ENCODE measurements at places on chromosomes 5 and 9.

GRCh38 chr5:143843461-143843860 lies 31.5 kb downstream of the HMHB1 start:
- DNase-seq = no peak

GRCh38 chr9:121902461-121903135 lies 190.5 kb downstream of the TTLL11 start:
- DNase-seq = no peak

DNA sequence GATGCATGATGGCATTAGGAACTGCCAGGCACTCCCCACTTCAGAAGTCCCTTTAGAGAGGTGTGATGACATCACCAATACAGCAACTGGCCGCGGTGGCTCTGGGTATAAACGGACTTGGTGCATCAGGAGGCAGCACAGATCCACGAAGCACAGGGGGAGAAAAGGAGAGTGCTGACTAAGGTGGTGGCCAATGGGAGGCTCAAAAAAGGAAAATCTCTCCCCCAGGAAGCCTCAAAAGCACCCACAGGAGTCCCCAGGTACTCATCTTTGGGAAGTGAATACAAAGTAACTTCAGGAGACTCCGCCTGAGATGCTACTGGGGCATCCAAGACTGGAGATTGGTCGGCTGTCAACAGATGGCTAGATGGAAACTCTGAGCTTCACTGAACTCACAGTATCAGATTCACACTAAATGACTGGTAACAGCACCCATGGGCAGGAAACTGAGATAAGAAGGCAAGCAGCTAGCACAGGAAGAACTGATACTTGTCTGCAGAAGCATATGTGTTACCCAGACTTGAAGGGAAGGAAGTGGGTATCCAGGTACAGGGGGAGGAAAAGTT lies 7.6 kb downstream of the TTC39B start:
- no peak for DNase-seq

- no peak for DNase-seq
Observed at GRCh38 chr5:58138791-58139190, 321.1 kb downstream of the PLK2 start.

GRCh38 chr5:54988218-54988617 lies 2.8 kb upstream of the ESM1 start:
- no peak for DNase-seq

DNA sequence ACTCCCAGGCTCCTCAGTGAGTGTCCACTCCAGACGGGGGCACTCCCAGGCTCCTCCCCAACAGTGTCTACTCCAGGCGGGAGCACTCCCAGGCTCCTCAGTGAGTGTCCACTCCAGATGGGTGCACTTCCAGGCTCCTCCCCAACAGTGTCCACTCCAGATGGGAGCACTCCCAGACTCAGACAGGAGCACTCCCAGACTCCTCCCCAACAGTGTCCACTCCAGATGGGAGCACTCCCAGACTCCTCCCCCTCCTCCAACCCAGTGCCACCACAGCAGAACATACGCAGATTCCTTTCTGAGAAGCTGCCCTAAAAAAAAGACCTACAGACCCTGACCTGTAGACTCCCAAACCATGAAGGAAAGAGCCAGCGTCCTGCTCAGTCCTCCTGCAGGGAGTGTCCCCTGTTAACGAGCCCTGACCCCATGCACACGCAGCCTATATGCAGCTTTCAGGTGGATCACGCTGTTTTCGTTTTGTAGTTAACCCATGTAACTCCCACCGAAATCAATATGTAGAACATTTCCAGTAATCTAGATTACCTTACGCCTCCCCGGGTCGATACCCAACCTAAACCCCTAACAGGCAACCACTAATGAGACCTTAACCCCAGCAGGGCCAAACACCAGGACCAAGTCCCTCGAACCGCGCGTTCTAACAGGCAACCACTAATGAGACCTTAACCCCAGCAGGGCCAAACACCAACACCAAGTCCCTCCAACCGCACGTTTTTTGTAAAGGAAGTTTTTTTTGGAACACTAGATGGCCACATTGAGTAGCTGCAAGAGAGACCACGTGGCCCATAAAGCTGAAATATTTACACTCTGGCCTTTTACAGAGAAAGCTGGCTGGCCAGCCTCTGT lies 15.7 kb downstream of the PNPLA7 start:
- no peak for DNase-seq

DNA sequence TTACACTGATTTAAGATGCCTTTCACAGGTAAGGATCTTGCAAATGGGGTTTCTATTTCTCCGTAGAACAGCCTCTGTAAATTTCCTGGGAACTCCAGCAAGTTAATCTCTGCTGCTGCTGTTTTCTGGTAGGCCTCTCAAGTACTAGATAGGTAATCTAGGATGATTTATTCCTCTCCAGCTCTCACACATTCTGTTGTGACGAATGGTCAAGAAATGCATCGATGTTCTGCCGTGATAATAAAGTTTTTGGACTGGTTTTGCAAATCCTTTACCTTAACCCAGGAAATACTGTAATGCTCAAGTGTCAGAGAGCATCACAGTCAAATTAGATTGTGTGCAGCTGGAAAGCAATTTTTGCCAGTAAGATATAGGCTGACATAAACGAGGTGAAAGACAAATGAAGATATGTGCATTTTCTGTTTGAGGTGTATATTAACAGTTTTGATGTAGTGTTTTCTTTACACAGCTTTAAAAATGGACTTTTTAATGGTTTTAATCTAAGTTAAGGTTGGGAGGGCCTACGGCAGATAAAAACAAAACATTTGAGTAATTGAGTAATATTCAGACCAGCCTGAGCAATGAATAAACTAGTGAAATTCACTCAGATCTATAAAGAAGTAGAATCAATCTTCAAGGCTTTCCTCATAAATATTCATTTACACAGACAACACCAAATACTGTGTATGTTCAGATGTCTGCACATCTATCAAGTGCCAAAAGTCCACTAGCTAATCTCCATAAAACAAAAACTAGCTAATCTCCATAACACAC lies 300.6 kb upstream of the EDIL3 start:
- no peak for DNase-seq

DNA sequence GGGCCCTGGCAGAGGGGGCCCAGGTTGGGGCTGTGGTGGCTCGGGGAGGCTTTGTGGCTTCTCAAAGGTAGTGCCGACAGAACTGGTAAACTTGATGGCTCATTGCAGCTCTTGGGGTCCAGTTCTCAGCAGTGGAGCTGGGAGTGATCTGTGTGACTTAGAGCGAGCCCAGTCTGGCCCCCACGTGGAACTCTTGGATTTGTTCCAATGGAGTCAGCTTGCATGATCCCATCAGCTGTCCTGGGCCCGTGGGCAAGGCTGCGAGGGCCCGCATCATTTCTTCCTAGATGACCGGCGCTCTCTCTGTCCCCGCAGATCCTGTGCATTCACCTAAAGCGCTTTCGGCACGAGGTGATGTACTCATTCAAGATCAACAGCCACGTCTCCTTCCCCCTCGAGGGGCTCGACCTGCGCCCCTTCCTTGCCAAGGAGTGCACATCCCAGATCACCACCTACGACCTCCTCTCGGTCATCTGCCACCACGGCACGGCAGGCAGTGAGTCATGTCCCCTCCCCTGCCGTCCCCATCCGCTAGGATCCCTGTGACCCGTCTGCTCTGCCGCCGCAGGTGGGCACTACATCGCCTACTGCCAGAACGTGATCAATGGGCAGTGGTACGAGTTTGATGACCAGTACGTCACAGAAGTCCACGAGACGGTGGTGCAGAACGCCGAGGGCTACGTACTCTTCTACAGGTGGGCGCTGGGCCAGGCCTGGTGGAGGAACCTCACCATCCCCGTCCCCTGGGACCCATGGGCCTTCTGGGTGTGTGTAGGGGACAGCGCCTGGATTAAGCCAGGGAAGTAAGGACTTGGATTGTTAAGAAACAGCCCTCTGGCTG lies 39.2 kb downstream of the USP20 start:
- no peak for DNase-seq

- no peak for DNase-seq
Observed at GRCh38 chr5:151214614-151215545, 9.0 kb downstream of the CCDC69 start.

GRCh38 chr5:158840193-158840592 lies 259.5 kb downstream of the EBF1 start:
- DNase-seq = no peak

- no peak for DNase-seq
Observed at GRCh38 chr5:92637960-92638359, 943.1 kb downstream of the NR2F1-AS1 start.

- no peak for DNase-seq
Observed at GRCh38 chr5:150653762-150654556, 7.1 kb upstream of the MYOZ3 start.

GRCh38 chr5:140020601-140021177 lies 22.4 kb downstream of the NRG2 start:
- no peak for DNase-seq

GRCh38 chr5:157266286-157267007 lies 524 bp downstream of the CYFIP2 start:
- DNase-seq = no peak

GRCh38 chr9:123929870-123930831 lies at the start of gene DENND1A:
DENND1A (minus strand) TSS chr9:123930126; CDS start chr9:123929905, 221 bp downstream.
- peak; percentile 78 for DNase-seq

GRCh38 chr9:136334541-136334940 lies 7.2 kb downstream of the GPSM1 start:
- DNase-seq = no peak

- DNase-seq = peak; percentile 86
Observed at GRCh38 chr5:68433923-68434879, 218.6 kb downstream of the PIK3R1 start.

GRCh38 chr9:2355697-2355983 lies 265.9 kb upstream of the VLDLR start:
- no peak for DNase-seq

DNA sequence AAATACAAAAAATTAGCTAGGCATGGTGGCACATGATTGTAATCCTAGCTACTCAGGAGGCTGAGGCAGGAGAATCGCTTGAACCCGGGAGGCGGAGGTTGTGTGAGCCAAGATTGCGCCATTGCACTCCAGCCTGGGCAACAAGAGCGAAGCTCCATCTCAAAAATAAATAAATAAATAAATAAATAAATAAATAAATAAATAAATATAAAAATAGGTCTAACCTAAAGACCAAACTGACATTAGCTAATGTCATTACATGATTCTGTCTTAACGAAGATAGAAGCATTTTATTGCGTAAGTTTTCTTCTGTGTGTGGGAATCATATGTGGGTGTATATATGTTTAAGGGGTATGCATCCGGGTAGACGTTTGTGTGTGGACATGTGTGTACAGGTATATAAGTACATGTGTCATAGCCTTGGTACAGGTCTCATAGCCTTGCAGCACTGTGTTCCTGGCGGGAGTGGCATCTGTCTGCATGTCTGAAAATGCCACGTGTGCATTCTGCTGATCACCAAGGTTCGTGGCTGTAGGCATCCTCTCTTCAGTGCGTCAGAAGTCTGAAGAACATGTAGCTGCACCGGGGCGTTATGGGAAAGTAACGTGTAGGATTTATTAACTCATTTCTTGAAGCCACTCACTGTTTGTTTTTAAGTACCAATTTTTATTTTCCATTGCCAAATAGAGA lies 298.1 kb downstream of the NR3C1 start:
- DNase-seq = no peak

- peak; percentile 42 for DNase-seq
Observed at GRCh38 chr5:181261320-181262049, 542 bp upstream of the TRIM52 start.

DNA sequence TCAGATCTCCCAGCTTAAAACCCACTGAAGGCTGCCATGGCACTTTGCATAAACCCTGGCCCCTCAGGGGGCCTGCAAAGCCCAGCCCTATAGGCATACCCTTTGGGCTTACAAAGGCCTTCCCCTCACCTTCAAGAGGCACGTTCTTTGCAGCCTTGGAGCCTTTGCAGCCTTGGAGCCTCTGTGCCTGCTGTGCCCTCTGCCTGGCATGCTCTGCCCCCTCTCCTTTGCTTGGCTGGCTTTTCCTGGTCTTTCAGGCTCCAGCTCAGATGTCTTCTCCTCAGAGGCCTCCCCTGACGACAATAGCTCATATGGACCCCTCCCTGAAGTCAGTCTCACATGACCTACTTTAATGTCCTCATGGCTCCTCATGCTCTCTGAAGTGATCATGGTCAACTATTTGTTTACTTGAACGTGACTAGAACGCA lies 60.3 kb downstream of the CXXC5 start:
- no peak for DNase-seq

DNA sequence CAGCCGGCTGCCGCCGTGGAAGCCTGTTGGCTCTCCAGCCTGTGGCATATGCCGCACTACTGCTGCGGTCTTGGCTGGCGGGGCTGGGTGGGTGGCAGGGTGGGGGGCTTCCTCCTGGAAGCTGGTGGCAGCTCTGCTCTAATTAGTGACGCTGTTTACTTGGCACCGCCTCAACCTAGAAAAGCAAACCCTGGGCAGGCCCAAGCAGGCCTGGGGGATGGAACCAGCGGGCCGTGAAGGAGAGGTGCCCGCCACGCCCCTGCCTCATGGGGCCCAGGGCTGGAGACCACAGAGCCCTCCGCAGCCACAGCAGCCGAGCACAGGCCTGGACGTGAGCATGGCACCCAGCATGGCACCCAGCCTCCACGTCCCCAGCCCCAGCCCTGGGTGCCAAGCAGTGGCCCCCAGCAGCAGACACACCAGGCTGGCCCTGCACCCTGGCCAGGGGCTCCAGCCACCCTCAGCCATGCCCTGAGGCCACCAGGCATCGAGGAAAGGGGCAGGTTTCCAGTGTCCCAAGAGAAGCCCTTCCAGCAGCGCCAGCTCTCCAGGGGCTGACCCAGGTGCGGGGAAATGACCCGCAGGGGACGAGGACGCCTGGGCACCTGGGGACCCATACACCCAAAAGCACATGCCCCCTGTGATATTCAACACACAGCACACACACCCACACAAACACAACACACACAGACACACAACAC lies 5.4 kb upstream of the CCDC187 start:
- no peak for DNase-seq

GRCh38 chr9:114371973-114372917 lies 15.5 kb downstream of the AKNA start:
- no peak for DNase-seq

DNA sequence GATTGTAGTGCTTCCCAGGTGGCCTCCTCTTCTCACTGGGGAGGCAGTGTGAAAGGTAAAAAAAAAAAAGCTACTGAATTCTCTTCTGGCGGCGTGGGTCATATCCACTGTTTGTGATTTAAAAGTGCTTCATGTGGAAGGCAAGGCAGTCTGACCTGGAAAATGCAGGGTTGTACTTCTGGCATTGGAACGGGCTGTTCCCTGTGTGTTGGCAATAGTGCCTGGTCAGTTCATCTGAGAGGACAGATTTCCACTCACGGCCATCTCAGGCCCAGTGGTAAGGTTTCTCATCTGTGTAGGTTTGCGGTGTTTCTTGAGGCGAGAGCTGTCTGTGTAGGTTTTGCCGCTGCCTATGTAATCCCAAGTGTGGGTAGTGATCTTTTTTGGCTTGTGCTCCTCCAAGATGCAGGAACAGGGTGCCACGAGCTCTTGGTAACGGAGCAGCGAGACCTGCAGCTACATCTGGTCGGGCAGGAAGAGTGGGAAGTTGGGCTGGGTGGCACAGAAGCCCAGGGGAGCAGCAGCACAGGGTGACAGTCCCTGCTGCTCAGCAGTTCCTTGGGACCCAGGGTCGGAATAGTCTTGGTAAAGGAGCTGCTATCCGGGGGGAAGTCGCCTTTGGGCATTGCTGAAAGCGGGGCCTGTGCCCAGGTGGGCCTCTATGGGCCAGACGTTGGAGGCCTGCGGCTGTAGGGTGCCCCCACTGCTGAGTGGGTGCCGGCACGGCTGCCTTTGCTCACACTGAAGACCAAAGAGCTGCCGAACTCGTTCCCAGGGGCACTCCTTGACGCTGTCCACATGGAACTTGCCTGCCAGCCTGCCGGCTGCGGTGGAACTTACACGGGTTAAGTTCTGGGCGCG lies 11.2 kb downstream of the RCL1 start:
- no peak for DNase-seq
